ENCODE measurements at places on chromosomes 5 and 9.
A peak's percentile ranks its signal among the peaks of the same experiment; 100 is the strongest.

DNA sequence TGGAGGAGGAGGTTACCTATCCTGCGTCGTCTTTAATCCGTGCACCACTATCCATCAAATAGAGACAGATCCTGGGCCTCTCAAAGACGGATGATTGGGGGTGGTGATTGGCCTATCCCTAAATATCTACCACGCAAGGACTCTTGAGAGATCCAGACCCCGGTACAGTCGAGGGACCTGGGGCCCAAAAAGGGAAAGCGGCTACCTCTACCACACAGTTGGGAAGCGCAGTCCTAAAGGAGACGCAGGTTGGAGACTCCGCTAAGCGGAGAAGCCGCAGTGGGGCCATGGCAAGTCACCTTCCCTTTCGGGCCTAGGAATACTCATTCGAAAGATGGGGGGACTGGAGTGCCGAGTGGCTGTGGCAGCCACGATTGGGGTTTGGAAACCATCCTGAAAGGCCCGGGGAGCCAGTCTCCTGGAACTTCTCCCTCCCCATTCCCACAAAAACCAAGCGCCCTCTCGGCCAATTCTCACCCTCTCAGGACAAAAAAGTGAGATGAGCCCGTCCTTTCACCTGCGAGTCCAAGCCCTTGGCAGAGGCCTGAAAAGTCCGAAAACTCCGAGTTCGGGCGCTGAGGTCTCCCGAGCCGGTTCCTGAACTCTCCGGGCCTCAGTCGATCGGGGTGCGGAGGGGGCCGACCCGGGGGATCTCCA is 499 bp upstream of the FOXE1 start:
- no peak for DNase-seq

- no peak for DNase-seq
These were observed 95.5 kb upstream of the KCNN2 start for GRCh38 chr5:114266374-114266773.

GRCh38 chr9:89518466-89519365 is 20.8 kb upstream of the SEMA4D start:
- DNase-seq, result no peak

DNA sequence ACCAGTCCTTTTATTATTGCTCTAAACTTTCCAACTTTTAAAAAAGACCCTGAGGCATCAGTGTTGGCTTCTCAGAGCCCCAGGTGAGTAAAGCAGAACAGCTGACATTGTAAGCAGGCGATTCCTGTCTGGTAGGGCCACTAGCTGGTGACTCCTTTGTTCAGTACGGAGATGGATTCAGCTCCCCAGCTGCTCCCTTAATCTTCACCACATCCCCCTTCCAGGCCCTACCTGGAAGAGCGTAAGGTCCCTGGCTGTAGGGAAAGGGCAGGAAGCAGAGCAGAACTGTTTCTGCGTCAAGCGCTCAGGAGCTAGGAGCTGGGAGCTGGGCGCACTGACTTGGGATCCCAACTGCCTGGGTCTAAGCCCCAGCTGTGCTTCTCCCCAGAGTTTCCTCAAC is 203.7 kb upstream of the TAS2R1 start:
- no peak for DNase-seq

DNA sequence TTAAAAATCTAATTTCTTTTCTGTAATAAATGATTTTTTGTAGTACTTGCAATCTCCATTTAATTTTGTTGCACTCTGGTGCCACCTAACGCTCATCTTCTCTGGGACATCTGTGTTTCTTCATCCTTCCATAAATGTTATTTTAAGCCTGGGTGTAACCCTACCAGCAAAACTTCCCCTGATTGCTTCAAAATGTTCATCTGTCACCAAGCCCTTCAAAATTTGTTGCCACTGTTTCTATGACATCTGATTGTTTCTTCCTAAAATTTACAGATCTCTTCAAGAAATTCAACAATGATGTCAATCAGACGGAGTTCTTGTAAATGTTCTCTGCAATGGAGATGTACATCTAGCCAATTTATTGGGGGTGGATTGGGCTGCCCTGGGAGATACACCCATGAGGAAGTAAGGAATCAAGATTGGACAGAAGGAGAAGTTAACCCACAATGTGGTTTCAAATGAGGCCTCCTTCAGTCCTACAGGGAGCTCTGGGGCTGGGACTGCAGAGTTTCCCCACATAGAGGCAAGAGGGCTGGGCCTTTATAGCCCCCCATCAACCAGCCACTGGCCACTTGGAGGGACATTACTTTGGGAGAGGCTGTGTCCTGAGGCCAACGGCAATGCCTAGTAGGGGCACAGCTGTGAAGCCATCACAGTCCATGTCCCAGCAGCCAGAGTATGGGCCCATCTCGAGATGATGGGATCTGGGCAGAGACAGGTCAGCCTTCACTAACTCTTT is 23.3 kb downstream of the MCTP1 start:
- DNase-seq, result peak; percentile 47

DNA sequence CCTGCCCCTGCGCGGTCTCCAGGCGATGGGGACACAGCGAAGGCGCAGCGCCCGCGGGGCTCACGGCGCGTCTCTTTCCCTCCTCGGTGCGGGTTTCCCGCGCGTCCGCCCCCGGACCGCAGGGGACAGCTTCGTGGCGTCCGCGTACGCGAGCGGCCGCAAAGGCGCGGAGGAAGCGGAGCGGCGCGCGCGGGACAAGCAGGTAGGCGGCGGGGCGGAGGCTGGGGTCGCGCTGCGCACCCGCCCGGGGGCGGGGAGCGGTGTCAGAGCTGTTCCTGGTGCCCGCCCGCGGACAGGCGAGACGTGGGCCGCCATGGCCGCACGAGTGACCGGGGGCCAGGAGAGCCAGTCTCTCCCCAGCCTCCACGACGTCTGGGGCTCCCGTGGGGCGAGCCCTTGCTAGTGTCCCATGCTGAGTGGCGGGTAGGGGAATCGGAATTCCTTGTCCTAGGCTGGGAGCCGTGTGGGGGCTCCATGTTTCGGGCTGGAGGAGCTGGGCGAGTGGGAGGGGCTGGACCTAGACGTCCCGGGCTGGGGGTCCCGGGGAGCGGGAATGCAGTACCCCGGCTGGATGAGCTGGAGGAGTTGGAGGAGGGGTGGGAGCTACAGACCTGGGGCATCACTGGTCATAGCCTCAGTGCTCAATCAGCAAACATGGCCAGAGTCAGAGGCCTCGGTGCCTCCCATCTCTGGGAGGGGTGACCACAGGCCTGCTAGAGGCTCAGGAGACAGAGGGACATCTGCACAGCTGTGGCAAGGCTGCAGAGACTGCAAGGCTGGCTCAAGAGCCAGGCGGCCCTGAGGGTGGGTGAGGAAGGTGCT is 968 bp downstream of the NKD2 start:
- no peak for DNase-seq

DNA sequence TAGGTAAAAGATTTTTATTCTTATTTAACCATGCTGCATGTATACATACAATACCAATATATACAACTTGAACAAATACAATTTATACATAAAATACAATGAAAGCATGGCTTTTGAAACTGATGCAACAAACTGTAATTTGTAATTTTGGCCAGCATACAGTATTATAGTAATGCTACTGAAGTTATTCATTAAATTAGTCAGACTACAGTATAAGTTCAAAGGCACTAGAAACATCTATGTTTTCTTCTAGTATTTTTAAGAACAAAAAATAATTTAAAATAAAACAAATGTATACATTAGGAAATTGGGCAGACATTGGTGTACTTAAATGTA is 18.8 kb downstream of the IL4 start:
- DNase-seq, result no peak

DNA sequence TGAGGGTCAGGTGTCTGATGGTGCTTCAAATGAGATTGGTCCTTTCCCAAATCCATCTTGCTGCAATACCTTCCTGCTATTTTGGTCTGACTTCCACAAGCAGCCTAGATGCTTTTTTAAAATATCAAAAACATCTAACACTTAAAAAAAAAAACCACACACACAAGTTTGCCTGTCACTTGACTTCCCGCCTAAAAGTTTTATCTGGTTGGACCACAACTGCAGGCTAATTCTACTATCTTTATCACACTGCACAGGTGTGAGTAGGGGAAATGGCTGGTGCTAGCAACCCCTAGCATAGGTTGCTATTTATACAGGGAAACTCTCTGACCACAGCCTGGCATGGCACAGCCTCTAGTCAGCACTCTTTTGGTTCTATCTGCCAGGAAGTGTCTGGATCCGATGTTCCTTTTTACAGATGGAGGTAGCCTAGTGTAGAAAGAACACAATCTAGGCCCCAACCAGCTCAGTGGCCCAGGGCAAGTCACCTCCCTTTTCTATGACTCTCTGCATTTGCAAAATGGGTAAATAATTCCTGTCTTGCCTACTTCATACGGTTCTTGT is at the start of gene HEMGN:
Gene HEMGN (minus strand): TSS at position 92 of the 564 bp plus-strand sequence. CDS start 36 bp downstream, at position 56.
- no peak for DNase-seq

DNA sequence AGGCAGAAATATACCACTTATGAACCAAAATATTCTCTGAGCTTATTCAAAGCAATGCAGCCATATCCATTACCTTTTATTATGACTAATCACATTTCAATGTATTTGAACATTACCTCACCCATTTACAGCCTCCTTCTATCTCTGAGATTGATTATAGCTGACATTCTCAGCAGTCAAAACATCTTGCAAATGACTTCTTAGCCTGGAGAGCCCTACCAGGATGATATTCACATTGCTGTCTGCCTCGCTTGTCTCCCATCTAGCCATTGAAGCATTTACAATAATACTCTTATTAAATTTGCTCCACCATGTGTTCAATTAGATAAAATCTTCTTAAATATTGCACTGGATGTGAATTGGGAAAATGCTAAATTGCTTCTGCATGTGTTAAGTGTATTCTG is 1879.9 kb upstream of the ACO1 start:
- no peak for DNase-seq

DNA sequence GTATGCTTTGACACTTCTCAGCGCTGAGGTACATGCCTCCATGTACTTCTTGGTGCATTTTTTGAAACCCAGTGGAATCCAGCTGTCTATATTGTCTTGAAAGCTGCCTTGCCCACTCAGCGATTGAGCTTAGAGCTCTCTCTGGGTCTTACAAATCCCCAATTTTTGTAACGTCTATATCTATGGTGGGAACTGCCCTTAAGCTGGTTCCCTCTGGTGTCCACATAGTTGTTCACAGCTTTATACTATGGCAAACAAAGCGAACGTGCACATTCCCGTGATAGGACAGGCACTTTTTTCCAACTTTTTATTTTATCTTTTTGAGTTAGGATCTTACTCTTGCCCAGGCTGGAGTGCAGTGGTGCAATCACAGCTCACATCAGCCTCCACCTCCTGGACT is 20.9 kb downstream of the CDHR2 start:
- no peak for DNase-seq

DNA sequence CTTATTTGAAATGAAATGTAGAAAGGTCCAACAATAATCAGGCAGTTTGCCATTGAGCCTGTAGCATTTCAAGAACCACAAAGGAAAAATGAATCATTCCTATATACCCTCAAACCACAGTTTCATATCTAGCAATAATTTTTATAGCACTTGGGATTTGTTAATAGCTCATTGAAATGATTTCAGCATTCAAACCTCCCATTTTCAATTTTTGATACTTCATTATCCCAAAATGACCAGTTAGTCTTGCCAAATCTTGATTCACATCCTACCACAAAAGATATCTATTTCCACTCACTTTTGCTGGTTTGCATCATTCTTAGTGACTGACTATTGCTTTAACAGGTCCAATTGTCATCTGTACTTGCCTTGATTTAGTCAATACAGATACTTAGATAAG is 790.1 kb downstream of the TLE1 start:
- no peak for DNase-seq

DNA sequence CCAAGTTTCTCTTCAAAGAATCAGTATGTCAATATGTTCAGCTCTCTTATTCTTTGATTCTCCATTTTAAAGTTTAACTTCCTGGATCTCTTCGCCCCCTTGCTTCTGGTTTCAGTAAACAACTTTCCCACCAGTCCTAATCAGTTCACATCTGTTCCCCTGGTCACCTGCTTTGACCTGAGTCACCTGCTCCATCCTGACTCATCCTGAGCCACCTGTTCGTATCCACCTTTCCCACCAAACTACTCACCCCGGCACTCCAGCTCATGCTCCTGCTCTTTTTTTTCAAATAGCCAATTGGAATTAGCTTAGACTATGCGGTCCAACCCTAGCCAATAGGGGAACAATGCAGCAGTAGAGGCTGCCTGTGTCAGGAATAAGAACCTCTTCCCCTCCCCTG is 23.6 kb upstream of the CSF1R start:
- DNase-seq, result no peak

- no peak for DNase-seq
These were observed 271.1 kb downstream of the TRIM36 start for GRCh38 chr5:114898602-114899001.

DNA sequence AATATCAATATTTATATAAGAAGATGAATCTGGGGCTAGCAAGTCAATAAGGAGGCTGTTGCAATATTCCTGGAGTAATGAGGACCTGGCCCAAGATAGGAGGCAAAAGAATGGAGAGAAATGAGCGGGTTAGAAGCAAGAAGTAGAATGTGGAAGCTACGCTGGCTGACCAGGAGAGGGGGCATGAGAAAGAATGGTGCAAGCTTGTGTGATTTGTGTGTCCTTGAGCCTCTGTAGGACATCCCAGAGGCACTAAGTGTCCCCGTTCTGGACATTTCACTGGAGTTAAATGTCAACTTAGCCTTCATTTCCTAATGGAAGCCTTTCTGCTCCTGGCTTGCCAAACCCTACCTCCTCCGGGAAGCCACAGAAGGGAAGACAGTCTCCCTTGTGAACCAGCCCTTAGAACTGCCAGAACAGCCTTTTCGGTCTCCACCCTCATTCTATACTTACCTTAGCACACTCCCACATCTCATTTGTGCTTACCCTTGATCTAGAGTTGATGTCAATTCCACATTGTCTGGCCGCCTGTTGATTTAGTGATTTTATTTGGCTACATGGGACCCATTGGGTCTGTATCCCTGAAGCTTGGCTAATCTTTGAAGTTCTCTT is 6.7 kb upstream of the PDE6A start:
- no peak for DNase-seq

GRCh38 chr5:170439223-170439943 is 50.2 kb upstream of the KCNMB1 start:
- no peak for DNase-seq

DNA sequence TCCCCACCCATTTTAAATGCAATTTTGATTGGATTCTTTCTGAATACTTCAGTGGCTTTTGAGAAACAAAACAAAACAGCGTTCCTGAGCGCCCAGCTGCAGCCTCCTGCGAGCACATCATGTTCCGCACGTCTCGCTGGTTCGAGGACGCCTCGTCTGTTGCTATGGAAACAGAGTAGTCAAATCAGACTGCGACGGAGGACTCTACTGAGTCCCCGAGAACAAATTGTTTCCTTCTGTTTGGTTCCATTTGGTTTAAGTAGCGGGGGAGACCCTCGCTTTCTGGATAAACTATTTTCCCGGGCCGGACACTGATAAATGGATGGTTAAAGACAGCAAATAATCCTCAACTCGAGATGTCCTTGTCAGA is 69.0 kb downstream of the SLC28A3 start:
- DNase-seq, result no peak

- DNase-seq, result no peak
These were observed 264.8 kb upstream of the KIF2A start for GRCh38 chr5:62041156-62041756.

GRCh38 chr9:86546712-86547111 is 192.5 kb upstream of the TUT7 start:
- DNase-seq, result no peak

DNA sequence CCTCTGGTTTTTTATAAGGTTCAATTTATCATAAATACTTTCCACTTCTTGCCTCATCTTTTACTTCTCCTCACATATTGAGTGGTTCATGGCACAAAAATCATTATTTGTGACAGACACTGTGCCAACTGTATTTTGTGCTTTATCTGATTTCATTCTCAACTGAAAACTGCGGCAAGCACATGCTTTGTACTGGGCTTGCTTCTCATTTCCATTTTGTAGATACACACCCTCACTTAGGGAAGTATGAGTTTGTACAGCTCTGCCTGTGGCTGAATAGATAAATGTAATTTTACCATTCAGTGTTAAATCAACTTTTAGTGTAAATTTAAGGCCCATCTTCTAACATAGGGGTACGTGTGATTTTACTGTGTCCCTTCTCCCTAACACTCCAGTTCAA is 83.6 kb downstream of the ANXA2R start:
- DNase-seq, result no peak

Data from bone marrow (tissue), 2 donors.